ENCODE measurements at places on chromosomes 2 and 18.

- no peak for DNase-seq
Measured at GRCh38 chr2:215403441-215404347, 32.2 kb downstream of the FN1 start.

GRCh38 chr2:241330616-241330981 is 14.9 kb downstream of the SEPTIN2 start:
- no peak for DNase-seq

DNA sequence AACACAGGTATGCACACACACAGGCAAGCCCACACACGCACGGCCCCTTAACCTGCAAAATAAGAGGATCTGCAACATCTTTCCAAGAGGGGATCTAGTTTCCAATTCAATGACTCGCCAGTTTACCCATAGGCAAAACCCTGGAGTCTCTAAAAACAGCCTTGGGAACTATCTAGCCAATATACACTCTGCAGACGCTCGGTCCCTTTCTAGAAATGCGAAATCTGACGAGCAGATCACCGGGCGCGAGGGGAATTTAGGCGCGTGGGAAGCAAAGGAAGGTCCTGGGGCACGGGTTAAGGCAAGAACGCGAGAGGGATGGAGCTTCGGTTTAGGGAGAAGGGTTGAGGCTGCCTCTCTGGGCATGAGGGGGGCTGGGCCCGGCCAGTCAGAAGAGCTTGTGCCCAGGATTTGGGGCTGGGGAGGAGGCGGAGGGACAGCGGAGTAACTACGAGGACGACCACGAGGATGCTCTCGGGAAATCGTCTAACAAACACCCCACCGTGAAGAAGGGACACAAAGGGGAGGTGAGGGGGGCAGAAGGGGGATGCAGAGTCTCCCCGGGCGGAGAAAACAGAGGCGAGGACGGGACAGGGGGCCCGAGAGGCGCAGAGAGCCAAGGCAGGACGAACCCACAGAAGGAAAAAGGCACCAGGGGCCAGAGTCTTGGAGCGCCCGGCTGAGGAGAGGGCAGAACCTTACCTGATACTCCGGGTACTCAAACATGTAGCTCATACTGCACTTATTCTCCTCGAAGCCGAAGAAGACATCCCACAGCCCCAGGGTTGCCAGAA is 542 bp downstream of the PGAP1 start:
- DNase-seq, result no peak

- DNase-seq, result no peak
Measured at GRCh38 chr2:133171393-133172004, 396.8 kb downstream of the NCKAP5 start.

DNA sequence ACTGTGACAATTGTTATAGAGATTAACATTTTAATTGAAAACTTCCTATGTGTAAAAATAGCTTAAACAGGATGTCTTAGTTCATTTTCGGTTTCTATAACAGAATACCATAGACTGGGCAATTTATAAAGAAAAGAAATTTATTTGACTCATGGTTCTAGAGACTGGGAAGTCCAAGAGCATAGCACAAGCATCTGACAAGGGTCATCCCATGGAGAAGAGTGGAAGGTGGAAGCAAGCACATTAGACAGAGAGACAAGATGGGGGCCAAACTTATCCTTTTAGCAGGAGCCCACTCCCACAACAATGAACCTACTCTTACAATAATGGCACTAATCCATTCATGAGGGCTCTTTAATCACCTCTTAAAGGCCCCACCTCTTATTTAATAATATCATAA is 100.3 kb downstream of the FAM161A start:
- DNase-seq, result no peak

GRCh38 chr2:135037831-135038230 is 9.4 kb downstream of the MAP3K19 start:
- DNase-seq, result no peak

DNA sequence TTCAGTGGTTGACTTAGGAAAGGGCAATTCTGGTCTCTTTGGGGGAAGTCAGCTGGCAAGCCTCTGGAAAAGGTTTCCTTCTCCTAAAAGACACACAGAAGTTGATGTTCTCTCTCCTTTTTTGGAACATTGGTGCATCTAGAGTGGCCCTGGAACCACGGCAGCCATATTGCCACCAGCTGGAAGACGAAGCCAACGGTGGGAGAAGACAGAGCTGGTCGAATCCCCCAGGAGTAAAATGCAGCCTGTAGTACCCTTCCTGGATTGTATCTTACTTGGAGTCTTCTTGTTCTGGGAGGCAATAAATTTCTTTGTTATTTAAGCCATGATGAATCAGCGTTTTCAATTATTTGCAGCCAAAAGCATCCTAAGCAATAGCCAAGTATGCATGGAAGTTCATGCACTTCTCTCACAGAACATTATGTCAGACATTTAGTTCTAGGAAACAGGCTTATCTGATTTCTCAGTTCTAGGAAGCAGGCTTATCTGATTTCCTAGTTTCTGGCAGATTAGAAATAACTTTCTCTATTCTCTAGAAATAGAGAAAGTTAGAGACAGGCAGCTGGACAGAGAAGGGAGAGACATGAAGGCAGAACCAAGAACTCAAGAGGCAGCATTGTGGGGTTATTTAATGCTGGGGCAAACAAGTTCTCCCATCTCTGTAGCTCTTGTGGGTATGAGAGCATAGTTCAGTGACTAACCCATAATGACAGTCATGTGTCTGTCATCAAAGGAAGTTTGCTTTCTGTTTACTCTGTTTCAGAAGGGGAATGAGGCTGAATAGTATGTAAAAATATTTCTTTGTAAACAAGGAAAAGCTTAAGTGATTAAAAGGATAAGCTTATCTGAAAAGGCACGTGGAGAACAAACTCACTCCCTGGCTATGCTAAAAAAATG is 40.5 kb upstream of the NABP1 start:
- DNase-seq, result no peak

- DNase-seq, result no peak
Measured at GRCh38 chr2:25165992-25166875, 2.1 kb downstream of the POMC start.

- DNase-seq, result no peak
Measured at GRCh38 chr2:214169736-214170135, 241.1 kb upstream of the VWC2L start.

DNA sequence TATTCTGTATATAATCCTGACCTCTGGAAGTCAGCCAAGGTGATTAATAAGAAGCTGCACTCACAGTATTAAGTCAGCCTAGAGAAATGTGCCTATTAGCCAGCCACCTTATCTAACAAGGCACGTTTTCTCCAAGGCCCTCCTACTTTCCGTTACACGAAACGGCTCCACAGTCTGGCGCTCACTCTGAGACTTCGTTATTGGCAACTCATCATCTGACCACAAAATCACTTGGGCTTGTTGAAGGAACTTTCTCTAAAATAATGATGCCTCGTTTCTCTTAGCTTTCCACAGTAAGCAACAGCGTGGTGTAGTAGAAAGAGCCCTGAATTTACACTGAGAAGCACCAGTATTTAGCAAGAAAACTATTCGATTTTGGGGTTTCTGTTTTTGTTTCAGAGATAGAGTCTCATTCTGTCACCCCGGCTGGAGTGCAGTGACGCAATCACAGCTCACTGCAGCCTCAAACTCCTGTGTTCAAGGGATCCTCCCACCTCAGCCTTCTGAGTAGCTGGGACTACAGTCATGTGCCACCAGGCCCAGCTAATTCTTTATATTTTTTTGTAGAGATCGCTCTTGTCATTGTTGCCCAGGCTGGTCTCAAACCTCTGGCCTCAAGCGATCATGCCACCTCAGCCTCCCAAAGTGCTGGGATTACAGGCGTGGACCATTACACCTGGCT is 53.6 kb upstream of the SLC14A1 start:
- no peak for DNase-seq

GRCh38 chr2:59622599-59623308 is 930.7 kb downstream of the BCL11A start:
- no peak for DNase-seq

DNA sequence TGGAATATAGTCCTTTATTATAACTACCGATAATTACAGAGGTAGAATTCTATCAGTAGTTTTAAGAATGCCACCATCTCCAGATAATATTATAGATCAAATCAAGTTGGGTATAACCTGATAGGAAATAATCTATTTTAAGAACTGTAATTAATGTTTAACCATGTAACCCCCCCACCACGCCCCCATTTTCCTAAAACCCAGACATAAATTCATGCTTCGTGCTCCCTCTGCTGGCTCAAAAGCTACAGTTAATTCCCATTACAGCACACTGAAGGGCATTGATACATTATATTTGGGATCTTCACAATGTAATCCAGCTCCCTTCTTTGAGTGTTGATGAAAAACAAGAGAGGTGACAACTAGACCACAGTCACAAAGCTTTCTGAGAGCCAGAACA is 228.0 kb upstream of the SMAD7 start:
- DNase-seq, result no peak

- no peak for DNase-seq
Measured at GRCh38 chr2:196607073-196607472, 32.4 kb upstream of the CCDC150 start.

DNA sequence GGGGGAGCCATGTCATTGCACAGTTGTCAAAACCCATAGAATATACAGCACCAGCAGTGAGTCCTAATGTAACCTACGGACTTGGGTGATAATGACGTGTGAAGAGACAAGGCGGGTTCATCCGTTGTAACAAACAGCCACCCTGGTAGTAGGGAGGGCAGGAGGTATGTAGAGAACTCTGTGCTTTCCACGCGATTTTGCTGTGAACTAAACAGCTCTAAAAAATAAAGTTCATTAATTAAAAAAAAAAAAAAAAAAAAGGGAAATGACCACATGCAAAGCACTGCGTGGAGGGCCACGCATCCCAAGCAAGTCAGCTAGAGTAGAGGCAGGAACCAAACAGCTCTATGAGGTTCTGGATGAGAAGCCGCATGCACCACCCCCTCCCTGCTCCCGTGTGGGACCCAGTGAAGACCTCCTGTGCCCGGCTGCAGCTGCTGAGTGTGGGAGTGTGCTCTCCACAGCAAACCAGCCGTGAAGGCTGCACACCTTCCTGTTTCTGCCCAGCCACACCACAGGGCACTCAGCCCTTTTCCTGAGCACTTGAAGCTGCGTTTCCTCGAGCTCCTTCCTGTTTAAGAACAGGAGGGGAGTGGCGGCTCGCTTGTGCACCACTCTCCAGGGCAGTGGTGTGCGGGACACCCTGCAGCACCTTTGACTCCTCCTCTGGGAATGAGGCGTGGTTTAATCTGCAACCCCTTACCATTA is 65.6 kb downstream of the ODC1 start:
- no peak for DNase-seq

DNA sequence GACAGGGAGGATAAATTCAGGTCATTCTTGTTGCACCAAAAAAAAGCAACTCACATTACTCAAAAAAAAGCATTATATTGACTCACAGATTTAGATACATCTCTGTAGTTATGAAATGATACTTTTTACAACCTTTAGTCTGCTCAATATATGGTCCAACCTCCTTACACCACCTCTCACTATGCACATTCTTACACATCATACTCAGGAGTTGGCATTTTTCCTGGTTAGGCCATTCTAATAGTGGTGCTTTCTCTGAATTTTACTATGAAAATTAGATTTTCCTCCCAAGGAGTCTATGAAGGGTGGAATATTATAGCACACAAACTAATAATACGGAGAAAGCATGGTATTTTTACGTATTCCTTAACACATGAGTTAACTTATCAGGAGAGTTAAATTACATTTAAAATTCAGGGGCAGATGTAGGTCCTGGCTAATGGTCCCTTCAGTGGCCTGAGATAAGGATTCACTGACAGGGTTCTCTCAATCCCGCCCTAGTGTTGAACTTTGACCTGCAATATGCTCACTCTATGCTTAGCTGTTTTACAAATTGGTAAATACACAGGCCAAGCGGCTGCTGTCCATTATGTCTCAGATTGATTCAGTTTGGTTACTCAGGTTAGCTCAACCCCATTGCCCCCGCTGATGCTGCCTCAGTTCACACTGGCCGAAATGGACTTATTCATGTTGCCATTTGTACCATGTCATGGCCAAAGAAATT is 153.6 kb downstream of the NCKAP5 start:
- DNase-seq, result no peak

- DNase-seq, result no peak
Measured at GRCh38 chr2:187475499-187476248, 27.6 kb upstream of the CALCRL start.

DNA sequence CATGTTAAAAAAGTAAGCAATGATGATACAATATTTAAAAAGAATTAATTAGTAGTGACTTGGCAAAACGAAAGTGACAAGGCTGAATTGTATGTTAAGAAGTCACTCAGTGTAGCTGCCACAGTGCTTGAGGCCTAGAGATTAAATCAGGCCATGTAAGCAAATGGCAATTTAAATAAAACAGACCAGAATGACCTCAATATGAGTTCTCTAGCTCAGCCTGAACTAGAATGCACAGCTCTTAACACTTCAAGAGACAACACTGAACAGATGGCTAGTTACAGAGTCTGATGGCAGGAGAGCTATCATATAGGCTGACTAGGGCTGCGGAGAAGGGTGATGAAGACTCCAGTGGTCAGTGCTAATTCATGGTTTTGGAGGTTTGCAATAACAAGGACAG is 117.9 kb upstream of the ZBTB14 start:
- DNase-seq, result no peak

DNA sequence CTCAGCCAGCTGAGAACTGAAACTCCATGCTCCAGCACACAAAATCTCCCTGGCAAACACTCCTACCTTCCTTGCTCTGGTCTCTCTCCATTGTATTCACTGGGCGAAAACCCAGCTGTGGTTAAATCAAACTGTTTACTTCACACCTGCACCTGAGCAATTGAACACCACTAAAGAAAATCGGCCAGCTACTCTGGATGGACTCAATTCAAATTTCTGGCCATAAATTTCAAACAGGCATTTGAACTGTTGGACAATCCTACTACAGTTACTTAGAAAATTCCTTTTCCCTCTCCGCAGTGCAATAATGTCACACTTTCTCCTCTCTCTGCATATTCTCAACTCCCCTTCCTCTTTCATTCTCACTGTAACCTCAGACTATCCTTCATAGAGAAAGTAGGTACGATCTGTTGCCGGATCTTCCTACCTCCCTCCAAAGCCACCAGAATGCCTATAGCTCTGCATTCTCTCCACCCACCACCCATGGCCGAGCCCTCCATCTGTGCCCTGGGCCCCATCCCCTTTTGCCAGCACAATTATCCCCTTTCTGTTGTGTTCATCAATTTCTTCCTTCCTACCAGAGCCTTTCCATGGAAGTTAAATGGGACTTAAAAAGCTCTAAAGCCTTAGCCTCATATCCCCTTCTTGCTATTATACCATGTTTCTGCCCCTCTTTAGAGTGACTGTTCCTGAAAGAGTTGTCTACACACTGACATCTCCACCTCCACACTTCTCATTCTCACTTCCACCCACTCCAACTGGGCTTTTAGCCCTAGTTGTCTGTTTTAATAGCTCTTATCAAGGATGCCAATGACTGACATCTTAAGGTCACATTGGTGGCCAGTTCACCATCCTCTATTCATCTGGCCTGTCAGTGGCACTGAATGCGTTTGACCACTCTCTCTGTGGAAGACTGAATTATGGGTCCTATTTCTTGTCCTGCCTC is 127.5 kb upstream of the SLC1A4 start:
- DNase-seq, result no peak

- DNase-seq, result no peak
Measured at GRCh38 chr2:12881952-12882351, 165.2 kb downstream of the TRIB2 start.

- no peak for DNase-seq
Measured at GRCh38 chr2:217887841-217888701, 114.7 kb downstream of the TNS1 start.
